Kidney epithelial cell (primary cell): ENCODE measurements at places on chromosomes 7 and 10. TPM values are rescaled to one million over a fixed set of nuclear protein-coding genes. Genes with fewer than 3 reads are reported as not detected.

GRCh38 chr7:29848941-29849340, 42.6 kb downstream of the WIPF3 start:
- no peak for DNase-seq

Gene EEPD1
- total RNA-seq: 7.8 and 8.7 TPM in 2 replicates

Gene THAP5
- total RNA-seq: 26.3 and 30.9 TPM in 2 replicates

Gene LIPK
- total RNA-seq: not detected in 2 replicates

GRCh38 chr10:71011141-71011540, 122.8 kb upstream of the PCBD1 start:
- DNase-seq: no peak
